ENCODE measurements at places on chromosomes 2 and 18.

DNA sequence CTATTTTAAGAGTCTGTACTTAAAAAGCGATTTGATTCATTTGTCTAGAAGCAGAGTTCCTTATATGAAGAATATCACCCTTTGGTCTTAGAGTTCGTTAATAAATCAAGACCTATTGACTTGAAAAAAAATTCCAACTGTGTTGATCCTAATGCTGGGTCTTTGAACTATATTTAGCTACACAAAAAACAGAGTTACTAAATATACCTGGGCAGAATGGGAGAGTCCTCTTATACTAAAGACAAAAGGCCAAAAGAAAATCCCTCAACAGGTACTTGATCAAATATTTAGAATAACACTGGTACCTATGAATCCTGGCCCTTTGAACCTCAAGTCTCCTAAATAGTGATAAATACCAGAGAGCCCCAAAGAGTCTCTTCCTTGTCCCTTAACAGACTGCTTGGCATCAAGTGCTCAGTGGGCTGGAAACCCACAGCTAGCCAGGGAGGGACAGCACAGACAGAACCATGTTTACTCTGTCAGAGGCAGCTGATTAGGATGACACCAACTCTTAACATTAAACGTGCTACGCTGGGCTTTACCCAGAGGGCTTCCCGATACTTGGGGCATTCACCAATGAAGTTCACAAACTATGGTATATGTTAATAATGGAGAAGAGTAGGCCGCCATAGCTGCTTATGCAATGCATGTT, 95.1 kb downstream of the FIGN start:
- DNase-seq, result no peak

GRCh38 chr2:66805968-66806367, 371.0 kb downstream of the MEIS1 start:
- DNase-seq, result no peak

GRCh38 chr2:62204998-62205496, 9.1 kb downstream of the B3GNT2 start:
- no peak for DNase-seq

DNA sequence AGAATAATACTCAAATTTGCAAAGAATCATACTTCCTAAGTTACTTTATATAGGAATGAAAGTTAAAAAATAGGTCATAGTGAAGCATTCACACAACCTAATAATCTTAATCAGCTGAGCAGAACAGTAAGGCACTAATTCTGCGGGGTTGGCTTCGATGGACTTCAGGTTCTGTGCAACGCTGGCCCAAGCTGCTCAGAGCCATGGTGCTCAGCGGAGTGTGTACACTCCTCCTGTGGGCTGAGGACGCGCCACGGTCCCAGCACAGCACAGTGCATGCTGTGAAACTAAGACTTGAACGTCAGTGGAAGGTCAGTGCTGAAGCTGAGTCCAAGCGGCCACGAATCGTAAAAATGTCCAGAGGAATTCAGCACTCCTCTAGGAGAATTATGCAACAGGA, 66.7 kb downstream of the MYT1L start:
- DNase-seq, result no peak

GRCh38 chr18:62885804-62886203, 170.5 kb downstream of the PHLPP1 start:
- no peak for DNase-seq

DNA sequence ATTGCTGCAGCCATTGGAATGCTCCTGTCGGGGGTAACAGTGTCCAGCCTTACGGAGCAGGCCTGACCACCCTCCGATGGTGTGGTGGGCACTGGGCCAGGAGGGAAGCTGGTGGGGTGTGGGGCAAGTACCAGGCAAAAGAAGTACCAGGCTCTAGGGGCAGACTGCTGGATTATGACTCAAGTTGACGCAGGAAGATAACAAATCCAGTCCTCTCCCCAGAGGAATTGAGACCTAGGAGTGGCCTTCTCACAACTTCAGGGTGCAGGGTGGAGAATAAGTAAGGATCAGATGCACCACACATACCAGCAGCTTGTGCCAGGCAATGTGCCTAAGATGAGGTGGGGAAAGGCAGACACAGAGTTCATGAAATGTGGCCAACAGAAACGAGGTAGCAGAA, 37.9 kb downstream of the SEMA4F start:
- DNase-seq, result no peak

DNA sequence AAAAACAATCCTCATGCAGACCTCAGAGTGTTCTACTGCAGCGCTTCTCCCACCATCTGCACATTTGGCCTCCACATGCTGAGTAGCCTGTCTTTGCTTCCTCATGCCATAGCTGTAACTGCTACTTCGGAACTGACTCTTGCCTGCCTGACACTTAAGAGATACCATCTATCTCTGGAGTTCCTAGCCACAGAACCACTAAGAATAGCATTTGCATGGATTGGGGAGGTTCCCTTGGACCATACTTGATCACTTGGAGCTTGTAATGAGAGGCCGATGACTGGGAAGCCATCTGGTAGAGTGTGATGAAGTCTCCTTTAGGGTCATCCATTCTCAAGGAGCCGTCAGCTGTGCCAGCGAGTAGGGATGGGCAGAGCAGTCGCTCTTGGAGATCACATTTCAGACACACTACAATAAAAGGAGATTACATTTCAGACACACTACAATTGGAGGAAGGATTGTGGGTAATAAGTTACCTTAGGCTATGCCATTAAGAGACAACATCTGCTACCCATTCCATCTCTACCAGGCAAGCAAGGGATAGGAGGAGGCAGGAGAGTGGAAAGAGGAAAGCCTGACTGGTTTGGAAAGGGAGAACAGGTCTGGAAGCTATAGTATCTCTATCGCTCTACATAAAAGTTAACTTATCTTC, 21.8 kb downstream of the DOK1 start:
- DNase-seq, result peak; percentile 67

GRCh38 chr2:241804326-241805229, 4.4 kb upstream of the NEU4 start:
- DNase-seq, result peak; percentile 62

DNA sequence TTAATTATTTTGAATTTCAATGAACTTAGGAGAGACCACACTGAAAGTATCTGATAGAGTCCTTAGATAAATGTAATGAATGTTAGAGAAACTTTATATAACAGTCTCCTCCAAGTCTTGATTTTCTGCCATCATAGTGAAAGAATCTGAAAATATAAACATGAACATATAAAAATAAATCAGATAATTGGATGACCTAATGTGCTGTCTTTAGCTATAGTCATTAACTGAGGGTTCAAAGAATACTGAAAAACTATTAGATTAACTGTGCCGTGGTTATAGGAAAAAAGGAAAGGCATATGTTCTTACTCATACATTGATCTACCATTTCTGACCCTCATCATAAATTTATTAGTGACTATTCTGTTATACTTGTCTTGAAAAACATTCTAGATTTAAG, 47.0 kb upstream of the SPAG16 start:
- DNase-seq, result no peak

- no peak for DNase-seq
Observed at GRCh38 chr18:71625556-71626090, 918.5 kb downstream of the CBLN2 start.

GRCh38 chr2:178479275-178479616, 846 bp upstream of the FKBP7 start:
- DNase-seq, result no peak

GRCh38 chr2:160493227-160494028, at the start of gene RBMS1:
Gene RBMS1 (minus strand): TSS chr2:160493807. CDS start chr2:160493363, 444 bp downstream.
- peak; percentile 27 for DNase-seq

GRCh38 chr2:88680916-88681315, 10.6 kb upstream of the RPIA start:
- no peak for DNase-seq

GRCh38 chr2:45612731-45613130, 1.7 kb upstream of the SRBD1 start:
- no peak for DNase-seq

DNA sequence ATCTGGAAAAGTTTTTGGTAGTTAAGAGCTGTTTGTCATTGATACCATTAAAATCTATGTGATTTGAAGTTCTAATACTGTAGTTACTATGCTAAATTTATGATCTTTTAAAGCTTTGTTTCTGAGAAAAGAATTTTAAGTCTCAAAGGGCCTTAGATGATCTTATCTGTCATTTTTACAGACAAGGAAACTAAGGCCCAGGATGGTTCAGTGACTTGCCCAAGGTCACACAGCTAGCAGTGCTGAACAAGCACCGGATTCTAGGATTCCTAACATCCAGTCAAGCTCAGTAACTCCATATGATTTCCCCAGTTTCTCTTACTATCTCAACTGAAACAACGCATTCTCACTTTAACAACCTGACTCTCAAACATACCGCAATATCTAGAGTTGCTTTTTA, 37.7 kb downstream of the PELI1 start:
- DNase-seq, result no peak

- DNase-seq, result no peak
Observed at GRCh38 chr2:204250692-204251091, 294.6 kb upstream of the PARD3B start.

DNA sequence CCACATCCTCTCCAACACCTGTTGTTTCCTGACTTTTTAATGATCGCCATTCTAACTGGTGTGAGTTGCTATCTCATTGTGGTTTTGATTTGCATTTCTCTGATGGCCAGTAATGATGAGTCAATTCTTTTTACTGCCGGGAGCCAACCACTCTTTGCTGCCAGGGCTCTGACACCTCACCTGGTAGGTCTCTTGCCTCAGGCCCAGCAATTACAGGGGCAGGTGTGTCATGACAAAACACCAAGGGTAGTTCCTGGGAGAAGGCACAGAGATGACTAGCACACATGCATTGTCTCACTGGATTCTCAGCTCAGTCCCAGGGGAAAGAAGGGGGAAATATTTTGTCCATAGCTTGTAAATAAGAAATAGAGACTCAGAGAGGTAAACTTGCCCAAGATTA, 122.3 kb downstream of the CHST9 start:
- no peak for DNase-seq

DNA sequence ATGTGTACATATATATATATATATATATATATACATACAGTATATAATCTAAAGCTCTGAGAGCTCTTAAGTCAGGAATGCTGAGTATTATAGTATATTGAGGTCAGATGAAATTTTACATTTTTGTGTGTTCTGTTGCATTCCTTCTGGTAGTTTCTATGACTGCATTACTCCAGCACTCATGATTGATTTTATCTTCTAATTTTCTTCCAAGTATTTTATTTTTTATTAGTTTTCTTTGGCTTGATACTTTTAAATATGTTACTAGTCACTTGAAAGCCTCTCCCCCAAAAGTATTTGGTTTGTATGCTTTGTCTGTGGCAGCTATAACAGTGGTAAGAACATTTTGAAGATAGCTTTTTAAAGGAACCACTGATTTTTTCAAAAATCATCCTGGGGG, 25.0 kb downstream of the METTL21A start:
- DNase-seq, result no peak

GRCh38 chr18:46343456-46343855, 239.3 kb downstream of the HAUS1 start:
- DNase-seq, result no peak

DNA sequence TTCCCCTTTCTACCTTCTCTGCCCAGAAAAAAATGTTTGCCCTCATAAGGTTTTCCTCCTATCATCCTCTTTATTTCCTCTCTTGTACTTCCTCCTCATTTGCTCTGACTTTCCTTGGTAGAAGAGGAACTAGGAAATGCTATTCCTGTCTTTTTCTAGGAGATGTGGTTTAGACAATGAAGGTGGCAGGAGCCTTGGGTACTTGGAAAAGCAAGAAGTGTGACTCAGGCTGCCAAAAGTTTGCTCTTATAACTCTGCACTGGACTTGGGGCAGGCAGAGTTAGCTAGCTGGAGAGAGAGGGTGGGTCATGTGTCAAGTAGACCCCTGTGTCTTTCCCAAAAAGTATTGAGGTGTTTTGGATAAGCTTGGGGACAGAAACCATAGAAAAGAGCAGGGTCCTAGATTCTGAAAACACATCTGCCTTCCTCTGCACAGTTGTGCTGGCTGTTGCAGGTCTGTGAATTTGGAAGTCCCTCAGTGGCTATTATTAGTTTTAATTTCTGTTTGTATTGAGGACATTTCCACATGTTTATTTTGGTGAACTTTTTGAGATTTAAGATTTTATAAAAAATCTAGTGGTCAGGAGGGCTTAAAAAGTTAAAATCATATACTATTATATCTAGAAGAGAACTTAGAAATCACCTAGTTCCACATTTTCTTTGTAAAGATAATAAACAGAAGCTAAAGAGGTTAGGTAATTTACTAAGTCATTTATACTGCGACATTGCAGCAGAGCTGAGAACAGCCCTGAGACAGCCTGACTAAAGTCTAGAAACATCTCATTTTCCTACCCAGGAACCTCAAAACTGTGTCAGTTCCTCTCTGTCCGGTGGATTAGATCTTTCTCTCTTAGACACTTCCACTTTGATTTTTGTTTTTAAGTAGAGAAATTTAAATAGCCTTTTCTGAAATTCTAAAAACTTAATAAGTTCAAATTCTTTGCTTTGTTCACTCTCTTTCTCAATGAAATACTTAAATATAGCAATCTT, 16.0 kb downstream of the INSIG2 start:
- DNase-seq, result no peak

DNA sequence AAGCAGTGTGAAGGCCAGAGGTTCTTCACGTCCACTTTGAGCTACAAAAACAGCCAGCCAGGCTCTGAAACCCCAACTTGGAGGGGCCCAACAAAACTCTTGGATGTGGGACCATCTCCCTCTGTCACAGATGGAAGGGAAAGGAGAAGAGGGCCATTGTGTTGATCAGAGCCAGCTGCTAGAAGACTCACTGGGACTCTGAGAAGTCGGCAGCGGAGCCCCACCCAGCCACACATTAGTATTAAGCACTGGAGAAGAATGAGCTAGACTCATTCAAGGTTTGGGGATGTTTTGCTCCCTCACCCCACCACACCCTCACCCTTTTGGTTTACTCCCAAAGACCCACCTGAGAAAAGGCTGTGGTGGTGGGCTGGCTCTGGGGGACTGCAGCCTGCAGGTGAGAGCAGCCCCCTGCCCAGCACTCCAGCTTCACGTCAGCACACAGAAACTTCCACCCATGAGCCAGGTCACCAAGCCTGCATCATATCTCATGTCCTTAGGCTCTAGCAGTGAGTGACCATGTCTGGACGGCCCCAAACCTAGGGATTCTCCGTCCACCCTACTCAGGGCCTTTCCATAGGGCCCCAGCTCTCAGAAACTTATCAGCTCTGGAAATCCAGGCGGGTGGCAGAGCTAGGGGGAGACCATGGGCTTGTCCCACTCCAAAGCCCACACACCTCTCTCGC, 12.6 kb downstream of the TEX51 start:
- no peak for DNase-seq

DNA sequence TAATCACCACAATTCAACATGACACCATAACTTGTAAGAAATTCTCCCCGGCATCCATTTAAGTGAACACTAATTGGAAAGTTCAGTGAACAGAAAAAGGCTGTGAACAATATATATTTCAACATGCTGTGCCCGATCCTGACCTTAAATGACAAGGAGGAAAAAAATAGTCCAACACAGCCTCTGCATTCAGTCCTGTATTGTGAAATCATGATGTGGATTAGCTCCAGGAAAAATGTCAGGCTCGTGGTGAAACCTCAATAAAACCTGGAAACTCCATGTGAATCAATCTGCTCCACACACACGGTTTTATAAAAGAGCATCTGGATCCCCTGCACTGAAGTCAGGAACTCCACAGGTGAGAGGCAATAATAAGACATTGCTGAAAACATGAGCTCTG, 145.4 kb upstream of the SPOPL start:
- no peak for DNase-seq

Measured in KBM-7 (cell line).